ENCODE measurements at places on chromosomes 3 and 15. TPM values are rescaled to one million over a fixed set of nuclear protein-coding genes. Genes with fewer than 3 reads are reported as not detected.
A peak's percentile ranks its signal among the peaks of the same experiment; 100 is the strongest.

The PLA2G4E gene
- total RNA-seq: 0.13 TPM

The AMIGO3 gene
- 0.34 TPM for total RNA-seq

The DNAJB11 gene
- total RNA-seq: 10.5 TPM

The PLAAT1 gene
- 0.20 TPM for total RNA-seq

The RHCG gene
- total RNA-seq: not detected

The GP5 gene
- not detected for total RNA-seq

The FBXW12 gene
- not detected for total RNA-seq

The UBE2E2 gene
- total RNA-seq: 18.3 TPM

The COL7A1 gene
- 30.4 TPM for total RNA-seq

The GOLGA8M gene
- 2.8 TPM for total RNA-seq

The PSTPIP1 gene
- total RNA-seq: 18.4 TPM

The SLC2A2 gene
- not detected for total RNA-seq

The SEMA3G gene
- total RNA-seq: 19.5 TPM

The TTLL13 gene
- not detected for total RNA-seq

GRCh38 chr15:52086011-52086786, 26.4 kb downstream of the BCL2L10 start:
- DNase-seq: no peak

DNA sequence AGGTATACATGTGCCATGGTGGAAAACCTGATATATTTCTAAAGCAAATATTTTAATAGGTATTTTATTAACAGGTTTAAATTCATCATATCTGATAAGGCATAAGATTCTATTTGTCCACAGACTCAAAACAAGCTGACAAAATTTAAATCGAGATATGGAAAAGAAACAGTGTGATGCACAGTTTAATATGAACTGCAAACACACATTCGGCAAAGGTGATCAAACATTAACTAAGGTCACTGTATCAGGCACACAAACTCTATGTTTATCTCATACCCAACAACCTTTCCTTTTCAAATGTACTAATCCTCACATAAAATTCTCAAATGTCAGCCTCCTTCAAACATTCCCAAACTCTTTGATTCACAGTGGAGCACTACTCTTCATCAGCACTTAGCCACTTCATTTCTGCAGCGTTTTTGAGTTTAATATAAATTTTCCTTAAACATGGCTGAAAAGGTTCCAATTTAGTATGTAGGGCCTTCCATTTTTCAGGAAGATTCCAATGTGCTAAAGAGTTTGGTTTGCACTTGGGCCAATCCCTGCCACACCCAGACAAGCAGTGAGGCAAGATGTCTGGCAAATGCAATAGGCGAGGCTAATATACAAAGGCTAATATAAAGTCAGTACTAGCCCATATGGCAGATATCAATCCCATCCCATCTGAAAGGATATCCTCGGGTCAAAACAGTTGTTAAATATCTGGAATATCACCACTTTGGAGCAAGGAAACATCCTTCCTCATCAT, 84.6 kb downstream of the GBE1 start:
- no peak for DNase-seq

DNA sequence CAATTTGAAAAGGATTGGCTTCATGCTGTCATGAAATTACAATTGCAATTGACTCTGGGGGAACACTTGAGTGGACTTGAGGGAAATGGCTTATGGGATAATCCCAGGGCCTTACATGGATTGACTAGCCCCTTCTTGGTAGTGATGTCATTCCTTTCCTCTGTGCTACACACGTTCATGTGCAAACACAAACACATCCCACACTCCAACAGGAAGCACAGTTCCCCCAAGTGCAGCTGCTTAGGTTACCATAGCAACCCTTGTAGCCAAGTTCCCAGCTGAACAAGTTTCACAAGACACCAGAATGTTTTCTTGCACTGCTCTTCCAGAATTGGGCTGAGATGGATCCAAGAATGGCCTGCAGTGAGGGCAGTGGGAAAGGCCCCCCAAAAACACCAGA, 217.0 kb downstream of the ZNF621 start:
- DNase-seq: no peak

- no peak for DNase-seq
These were observed 12.8 kb upstream of the SH3BP5 start for GRCh38 chr3:15345066-15345607.

DNA sequence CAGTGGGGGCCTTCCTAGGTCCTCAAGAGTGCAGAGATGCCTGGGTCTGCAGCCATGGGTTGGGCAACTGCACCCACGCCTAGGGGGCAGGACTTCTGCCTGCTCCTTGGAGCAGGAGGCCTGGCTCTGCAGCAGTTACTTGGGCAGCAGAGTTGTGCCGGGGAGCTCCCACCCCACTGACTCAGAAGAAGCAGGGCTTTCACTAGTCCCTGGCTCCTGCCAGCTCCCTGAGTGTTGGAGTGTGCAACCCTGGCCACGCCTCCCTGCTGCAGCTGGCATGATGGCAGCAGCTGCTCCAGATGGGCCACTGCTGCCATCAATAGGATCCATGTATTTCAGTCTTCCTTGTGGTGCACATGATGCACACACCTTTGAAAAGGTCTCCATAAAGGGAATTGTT, 40.6 kb upstream of the KCNH8 start:
- DNase-seq: no peak

DNA sequence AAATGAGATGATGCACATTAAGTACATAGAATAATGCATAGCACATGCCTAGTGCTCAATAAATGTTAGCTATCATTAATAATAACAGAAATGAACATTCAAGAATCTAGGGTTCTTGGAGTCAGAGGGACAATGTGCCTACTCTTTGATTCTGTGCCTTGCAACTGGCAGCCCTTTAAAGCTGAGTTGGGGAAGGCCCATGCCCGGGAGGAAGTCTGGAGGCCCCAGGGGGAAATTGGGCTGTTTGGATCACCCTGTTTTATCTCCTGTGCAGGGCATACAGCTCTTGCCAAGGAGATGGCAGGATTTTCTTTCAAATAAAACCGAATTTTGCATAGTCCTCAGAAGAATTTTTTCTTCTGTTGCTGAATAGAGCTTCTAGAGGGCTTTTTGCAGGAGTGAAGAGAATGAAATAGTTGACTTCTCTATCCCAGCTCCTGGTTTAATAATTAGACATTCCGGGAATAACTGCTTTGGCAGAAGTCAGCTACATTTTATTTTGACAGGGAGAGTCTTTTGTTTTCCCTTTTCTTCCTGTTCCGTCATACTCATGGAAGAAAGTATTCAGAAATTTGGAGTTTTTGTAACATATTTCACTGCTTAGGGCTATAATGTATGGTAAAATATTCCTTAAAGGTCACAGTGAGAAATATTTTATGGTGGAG, 18.0 kb upstream of the KCNAB1 start:
- no peak for DNase-seq

DNA sequence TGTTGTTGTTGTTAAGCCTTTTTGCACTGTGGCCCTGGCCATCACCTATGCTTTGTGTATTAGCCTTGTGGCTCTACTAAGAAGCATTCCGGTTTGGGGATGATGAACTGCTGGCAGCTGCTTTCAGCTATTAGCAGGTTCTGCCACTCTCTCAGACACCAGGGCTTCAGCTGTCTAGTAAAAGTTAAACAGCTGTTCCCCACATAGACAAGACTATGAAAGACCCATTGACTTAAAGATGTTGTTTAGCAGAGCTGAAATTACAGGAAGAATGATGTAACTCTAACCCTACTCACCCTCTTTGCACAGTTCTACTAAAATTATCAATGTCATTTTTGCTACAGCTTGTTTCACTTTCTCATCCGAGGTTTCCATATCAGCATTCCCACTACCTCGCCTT, 131.2 kb upstream of the CGNL1 start:
- no peak for DNase-seq

DNA sequence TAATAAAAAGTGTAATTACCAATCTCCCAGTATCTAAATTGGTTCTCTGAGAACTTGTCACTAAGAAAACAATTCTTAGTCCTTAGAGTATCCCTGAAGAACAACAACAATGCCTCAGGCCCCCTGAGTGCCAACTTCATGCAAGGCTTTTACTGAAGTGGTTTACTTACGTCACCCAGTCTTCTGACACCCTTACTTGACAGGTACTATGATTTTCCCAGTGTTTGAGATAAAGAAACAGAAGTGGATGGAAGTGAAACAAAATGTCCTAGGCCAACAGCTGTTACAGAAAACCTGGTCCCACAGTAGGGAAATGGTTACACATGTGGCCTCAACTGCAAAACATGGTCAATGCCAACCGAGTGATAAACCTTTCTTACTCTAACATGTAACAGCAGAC, 331.1 kb downstream of the FOXP1 start:
- DNase-seq: no peak

DNA sequence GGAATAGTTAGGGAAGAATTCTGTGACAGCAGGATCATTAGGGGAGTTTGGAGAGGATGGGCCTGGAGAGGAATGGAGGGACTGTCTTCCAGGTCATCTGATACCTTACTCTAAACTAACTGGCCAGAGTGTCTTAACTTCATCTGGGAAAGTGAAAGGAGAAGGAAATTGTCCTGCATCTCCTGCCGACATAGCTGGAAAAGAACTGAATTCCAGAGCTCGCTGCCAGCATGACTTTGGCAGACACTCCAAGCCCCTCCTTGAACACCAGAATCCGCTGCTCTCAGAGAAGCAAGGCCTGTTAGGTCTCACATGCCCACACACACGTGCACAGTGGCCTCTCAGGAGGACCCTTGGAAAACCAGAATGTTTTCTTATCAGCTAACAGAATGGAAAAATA, 10.5 kb downstream of the ABI3BP start:
- DNase-seq: no peak

GRCh38 chr3:52756141-52756540, 14.6 kb downstream of the NEK4 start:
- DNase-seq: no peak

DNA sequence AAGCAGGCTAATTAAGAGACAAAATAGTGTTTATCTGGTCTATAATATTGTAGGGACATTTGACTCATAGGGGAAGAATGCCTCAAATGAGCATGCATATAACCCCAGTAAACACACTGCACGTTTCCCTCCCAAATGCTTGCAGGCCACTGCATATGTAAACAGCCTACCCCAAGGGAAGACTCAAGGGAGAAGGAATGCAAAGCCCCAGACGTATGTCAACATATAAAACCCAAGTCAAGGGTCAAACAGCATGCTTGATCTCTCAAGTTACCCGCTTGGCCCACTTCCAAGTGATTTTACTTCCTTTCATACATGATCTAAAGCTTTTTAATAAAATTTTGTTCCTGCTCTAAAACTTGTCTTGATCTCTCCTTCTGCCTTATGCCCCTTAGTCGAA, 1090.0 kb downstream of the OTOL1 start:
- DNase-seq: no peak

- DNase-seq: no peak
These were observed 61.8 kb upstream of the RPL32 start for GRCh38 chr3:12903000-12903800.

DNA sequence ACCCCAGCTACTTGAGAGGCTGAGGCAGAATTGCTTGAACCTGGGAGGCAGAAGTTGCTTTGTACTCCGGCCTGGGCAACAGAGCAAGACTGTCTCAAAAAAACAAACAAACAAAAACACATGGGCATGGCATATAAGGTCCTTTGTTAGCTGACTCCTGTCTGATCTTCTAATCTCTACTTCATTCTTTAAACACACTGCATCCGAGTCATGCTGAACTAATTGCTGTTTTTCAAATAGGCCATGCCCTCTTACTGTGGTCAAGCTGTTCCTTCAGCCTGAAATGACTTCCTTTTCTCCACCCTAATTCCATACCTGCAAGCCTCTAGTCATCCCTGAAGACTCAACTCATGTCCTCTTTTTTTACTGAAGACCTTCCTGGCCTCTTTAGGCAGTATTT, 22.3 kb upstream of the SLMAP start:
- no peak for DNase-seq

DNA sequence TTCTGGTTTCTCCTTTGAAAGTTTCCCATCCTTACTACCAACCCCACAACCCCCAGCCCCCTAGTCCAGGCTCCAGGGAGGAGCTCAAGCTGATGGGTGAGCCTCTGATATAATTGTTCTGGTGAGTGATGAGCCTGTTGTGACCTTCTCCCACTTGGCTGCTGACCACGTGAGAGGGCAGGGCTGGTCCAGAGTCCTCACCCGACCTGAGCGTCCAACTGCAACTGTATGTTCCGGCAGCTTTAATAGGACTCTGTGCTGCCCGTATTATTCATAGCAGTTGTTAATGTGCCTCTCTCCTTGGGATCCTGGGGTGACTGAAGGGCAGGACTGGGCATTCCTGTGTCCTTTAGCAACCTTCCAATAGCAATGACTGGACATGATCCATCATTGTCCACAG, 56.2 kb downstream of the B3GNT5 start:
- no peak for DNase-seq

- no peak for DNase-seq
These were observed 121.7 kb upstream of the SPRED1 start for GRCh38 chr15:38130740-38131498.

GRCh38 chr15:38201714-38202113, 50.9 kb upstream of the SPRED1 start:
- no peak for DNase-seq

- no peak for DNase-seq
These were observed 5.9 kb upstream of the GRAMD2A start for GRCh38 chr15:72203507-72203837.

DNA sequence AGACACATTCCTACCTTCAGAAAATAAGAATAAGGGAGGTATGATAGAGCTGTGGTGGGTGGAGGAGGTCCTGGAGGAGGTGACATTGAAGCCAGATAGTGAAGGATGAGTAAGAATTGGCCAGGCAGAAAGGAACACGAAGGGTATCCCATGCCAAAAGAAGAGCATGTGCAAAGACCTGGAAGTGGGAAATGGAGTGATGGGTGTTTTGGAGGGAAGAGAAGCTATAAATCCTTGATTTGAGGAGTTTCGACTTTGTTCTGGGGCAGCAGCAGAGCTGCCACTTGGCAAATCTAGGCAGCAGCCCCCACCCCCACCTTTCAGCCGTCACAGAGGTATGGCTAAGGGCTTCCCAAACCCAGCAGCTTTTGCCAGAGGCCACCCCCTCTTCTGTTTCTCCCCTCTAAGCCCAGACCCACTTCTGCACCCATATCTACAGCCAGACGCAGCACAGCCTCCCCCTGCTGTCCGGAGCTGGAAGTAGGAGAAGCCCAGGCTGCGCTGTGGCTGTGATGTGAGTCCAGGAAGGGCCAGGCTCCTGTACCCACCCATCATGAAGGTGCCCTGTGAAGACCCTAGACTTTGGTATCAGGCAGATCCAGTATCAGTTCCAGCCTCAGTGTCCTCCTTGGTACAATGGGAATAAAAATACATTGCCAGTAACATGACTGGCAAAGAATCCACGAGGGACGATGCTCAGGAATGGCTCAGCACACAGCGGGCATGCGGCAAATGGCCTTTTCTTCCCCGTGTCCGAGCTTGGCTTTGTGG, 188.7 kb upstream of the LINGO1 start:
- peak; percentile 33 for DNase-seq

- no peak for DNase-seq
These were observed 41.8 kb downstream of the FILIP1L start for GRCh38 chr3:100072326-100073048.

GRCh38 chr3:194286375-194287146, 64.6 kb downstream of the CPN2 start:
- DNase-seq: no peak
